ENCODE measurements at places on chromosomes 4 and X. TPM values are rescaled to one million over a fixed set of nuclear protein-coding genes. Genes with fewer than 3 reads are reported as not detected.

TKTL2 gene
- 0.01 TPM for polyA plus RNA-seq

MAGEC2 gene
- not detected for polyA plus RNA-seq

GC gene
- polyA plus RNA-seq = 1.1 TPM

CLDN22 gene
- polyA plus RNA-seq = 0.03 TPM

SMC1A gene
- polyA plus RNA-seq = 7.0 TPM

ZNF630 gene
- polyA plus RNA-seq = 2.5 TPM

RBM46 gene
- 0.01 TPM for polyA plus RNA-seq

IL15 gene
- 4.1 TPM for polyA plus RNA-seq

CSN1S1 gene
- polyA plus RNA-seq = not detected

NOX1 gene
- polyA plus RNA-seq = not detected

PAGE2B gene
- polyA plus RNA-seq = not detected

PCDH10 gene
- polyA plus RNA-seq = not detected

ZNF732 gene
- polyA plus RNA-seq = not detected

MAGEA8 gene
- not detected for polyA plus RNA-seq

ART3 gene
- polyA plus RNA-seq = 0.60 TPM

METTL14 gene
- 10.5 TPM for polyA plus RNA-seq

SPP1 gene
- polyA plus RNA-seq = 4.0 TPM

GK gene
- polyA plus RNA-seq = 90.6 TPM

Data from small intestine (tissue), 16 donors.